ENCODE measurements at places on chromosomes 2 and 18. TPM values are rescaled to one million over a fixed set of nuclear protein-coding genes. Genes with fewer than 3 reads are reported as not detected.

- DNase-seq: no peak
Observed at GRCh38 chr2:221405521-221405920, 166.6 kb downstream of the EPHA4 start.

IL18RAP gene
- total RNA-seq: not detected

- DNase-seq: peak; percentile 31
Observed at GRCh38 chr18:35267161-35267651, 22.8 kb downstream of the ZSCAN30 start.

- DNase-seq: no peak
Observed at GRCh38 chr2:178920916-178921513, 113.8 kb upstream of the TTN start.

REG3A gene
- not detected for total RNA-seq

DNA sequence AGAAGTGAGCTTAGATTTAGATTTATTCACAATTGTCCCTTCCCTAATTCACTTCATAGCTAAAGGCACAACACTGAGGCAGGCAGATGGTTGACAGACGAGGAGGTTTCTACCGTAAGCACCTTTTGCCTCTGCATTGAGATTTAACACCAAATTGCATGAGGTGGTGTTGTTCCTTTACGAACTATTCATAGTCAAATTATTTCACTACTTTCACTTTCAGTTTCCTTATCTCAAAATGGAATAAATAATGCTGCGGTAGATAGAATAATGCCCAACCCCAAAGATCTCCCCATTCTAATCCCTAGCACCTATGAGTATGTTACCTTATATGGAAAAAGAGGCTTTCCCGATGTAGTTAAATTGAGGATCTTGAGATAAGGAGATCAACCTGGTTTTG, 58.9 kb upstream of the LINC00305 start:
- DNase-seq: no peak

DNA sequence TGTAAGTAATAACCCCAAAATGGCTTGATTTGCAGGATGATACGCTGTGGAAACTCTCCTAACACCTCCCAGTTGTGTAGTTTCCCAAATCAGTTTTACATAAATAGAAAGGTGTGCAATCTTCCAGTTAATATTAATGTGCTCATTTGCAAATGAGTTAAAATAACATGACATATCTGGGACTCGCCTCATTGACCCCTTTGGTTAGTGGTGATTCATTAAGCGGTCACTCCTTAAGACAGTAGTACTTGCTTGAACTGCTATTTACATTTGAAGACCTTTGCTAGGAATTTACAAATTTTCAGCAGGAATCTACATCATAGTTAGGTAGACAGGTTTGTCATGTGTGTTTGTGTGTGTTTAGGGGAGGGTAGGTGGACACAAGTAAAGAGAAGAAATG, 1367.7 kb upstream of the CELF4 start:
- DNase-seq: no peak

GRCh38 chr2:241933179-241933911, 63.8 kb downstream of the RTP5 start:
- DNase-seq: no peak

KCNG2 gene
- 0.15 TPM for total RNA-seq

DNA sequence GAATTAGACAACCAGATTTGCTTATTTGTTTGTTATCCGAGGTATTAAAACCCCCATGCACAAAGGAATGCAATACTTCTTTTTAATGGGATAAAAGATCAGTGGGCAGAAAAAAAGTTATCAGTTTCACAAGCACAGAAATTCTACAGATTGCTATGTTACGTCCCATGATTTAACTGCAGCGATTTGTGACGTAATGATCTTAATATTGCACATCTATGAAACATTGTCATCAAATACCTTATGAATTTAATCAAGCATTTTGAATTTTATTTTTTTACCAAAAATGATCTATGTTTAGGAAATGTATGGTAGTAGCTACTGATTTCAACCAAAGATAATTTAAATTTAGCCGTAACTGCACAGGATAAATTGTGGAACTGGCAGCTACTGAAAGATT, 138.9 kb downstream of the FHOD3 start:
- DNase-seq: no peak

- no peak for DNase-seq
Observed at GRCh38 chr2:8656160-8656641, 25.7 kb upstream of the ID2 start.

DNA sequence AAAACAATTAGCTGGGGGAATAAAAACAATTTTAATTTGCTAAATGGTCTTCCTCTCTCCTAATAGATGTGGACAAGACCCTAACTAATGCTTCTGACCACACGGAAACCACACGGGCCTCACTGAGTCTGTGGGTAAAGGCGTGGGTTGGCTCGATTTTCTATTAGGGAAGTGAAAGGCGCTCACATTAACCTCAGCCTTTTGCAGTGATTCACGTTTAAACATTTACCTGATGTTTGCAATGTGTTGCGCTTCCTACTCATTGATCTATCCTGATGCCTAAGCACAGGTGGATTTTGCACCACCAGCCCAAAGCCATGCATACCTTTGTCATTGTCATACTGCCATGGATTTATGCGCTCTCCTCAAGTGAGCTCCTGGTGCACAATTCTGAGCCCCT, 35.6 kb upstream of the NRP2 start:
- no peak for DNase-seq

GRCh38 chr18:32378705-32379104, 92.0 kb downstream of the GAREM1 start:
- DNase-seq: no peak

CCDC142 gene
- 21.6 TPM for total RNA-seq

FOXI3 gene
- total RNA-seq: 18.3 TPM

GRCh38 chr2:49686291-49686690, 532.0 kb upstream of the FSHR start:
- DNase-seq: peak; percentile 38

- DNase-seq: no peak
Observed at GRCh38 chr2:3683748-3684454, 19.5 kb upstream of the DCDC2C start.

DNA sequence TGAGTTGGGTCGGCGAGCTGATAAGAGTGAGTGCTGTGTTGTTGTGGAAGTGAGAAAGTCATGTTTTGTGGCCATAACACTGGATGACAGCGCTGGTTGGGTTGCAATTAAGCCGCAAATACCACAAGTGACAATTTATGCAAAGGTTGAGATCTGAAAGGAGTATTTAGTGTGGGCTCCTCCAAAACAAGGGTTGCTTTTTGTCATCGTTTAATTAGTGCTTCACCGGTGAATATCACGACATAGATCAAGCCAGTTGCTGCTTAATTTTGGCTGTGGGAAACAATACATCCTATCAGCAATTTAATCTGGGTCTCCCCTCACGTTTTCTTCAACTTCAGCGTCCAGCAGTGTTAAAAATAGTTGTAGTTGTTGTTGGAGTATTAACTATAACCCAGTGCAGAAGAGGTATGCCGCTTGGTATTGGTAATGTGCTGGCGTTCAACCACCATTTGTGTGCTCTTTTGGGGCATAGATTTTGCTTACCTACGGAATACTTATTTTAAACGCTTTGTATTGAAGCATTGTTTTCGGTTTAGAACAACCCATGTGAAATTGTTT, 662 bp downstream of the ACVR2A start:
- DNase-seq: no peak

FN1 gene
- 56.0 TPM for total RNA-seq

DNA sequence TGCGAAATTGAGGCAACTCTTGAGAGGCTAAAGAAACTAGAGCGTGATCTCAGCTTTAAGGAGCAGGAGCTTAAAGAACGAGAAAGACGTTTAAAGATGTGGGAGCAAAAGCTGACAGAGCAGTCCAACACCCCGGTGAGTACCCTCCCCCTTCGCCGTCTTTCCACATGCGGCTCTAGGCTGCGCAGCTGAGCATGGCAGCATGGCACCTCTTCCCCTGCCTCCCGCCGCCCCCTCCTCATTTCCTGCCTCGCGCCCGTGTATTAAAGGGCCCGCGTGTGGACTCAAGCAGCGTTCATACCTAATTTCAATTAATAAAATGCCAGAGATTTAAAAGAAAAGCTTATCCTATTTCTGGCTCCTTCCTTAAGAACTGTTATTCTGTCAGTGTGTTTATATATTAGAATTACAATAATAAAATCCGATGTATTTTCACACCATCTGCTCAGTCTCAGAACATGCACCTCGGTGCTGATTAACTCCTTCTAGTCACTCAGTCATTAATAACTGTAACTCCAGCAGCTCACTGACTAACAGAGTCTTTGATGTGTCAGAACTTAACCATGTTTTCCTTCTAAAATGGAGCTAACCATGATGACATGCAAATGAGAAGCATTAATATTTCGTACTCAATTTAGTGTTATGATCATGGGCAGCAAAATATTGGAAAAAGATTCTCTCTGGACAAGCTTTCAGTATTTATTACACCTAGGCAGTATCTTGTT, 137.4 kb upstream of the CDCA7 start:
- no peak for DNase-seq

ST3GAL5 gene
- 3.3 TPM for total RNA-seq

DNA sequence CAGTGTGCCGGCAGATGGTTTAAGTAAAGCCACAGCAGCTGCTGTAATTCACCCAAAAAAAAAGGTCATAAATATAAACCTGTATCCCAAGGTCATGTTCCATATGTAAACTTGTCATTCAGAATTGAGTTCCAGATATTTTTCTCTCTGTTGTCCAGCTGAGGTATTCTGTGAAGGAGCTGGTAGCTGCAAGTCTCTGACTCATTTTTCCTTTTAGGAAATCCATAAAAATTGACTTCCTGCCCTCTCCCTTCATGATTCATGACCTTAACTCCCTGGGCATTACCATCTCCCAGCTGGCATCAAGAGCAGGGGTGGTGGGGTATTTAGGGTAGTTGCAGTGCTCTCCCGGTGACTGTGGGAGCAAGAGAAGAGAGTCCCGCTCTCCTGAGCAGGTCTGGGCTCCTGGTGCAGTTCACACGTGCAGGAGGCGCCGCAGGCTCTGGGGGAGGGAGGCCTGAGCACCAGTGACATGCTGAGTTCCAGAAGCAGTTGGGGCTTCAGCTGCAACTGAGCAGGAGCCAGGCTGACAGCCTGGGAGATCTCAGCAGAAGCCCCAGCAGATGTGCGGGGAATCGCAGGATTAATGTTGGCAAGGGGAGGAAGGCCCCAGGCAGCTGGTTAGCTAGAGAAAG, 192.6 kb downstream of the MGAT5 start:
- no peak for DNase-seq

- no peak for DNase-seq
Observed at GRCh38 chr2:222568865-222569264, 87.0 kb downstream of the FARSB start.

DNA sequence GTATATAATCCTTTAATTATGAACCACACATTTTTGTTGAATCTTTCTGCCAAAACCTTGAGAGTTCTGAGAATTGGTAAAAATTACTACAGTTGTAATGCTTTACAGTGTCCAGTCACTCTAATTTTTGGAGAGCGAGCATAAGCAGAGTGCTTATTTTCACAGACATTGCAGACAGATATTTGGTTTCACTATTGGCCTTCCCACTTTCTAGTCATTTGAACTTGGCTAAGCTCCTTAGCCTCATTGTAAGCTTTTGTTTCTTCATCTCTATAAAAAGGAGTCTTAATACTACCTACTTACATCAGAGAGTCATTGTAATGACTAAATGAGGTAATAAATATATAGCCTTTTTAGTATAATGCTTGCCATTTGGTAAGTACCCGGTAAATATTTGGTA, 80.4 kb downstream of the LCLAT1 start:
- no peak for DNase-seq

- peak; percentile 79 for DNase-seq
Observed at GRCh38 chr2:171893824-171894611, at the start of gene SLC25A12. Gene SLC25A12 (minus strand): TSS chr2:171894244. CDS start chr2:171894214, 30 bp downstream.

PAX3 gene
- not detected for total RNA-seq

DNA sequence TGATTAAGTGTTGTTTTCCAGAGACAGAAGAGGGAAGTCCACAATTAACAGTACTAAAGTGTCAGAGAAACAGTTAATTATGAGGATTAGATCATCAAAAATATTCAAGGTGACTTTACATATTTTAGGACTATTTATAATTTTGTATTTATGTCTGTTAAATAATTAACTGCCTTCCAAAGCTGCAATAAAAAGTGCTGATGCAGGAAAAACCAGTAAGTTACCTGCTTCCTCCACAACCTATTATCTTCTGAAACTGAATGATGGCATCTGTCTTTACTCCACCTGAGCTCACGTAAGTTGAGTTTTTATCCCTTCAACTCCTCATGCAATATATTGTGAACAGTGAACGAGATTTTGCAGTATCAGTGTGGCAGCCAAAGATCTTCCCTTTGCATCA, 570.7 kb downstream of the THSD7B start:
- no peak for DNase-seq

GRCh38 chr2:29892585-29893259, 28.7 kb downstream of the ALK start:
- no peak for DNase-seq

COMMD1 gene
- 31.5 TPM for total RNA-seq

GRCh38 chr2:52467189-52467588, 1300.4 kb upstream of the CHAC2 start:
- no peak for DNase-seq

HOXD13 gene
- not detected for total RNA-seq

DNA sequence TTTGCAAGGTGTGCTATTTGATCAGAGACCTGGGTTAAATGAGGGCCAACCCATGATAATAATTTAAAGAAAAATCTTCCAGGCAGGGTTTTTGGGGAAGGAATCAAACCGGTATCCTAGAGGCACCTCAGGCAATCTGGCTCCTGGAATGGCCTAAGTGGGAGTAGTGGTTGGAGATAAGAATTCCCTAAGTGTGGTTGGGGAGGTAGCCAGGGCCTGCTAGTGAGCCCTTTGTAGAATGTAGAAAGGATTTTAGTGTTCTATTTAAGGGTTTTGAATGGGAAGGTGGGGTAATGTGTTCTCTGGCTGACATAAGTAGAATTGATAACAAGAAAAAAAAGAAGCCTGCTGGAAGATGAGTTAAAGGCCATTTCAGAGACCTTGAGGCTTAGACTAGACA, 422.2 kb downstream of the XIRP2 start:
- no peak for DNase-seq

Measured in H9 (cell line).